ENCODE measurements at places on chromosomes 7 and 10. TPM values are rescaled to one million over a fixed set of nuclear protein-coding genes. Genes with fewer than 3 reads are reported as not detected.

GRCh38 chr10:70588255-70588654 is 14.3 kb downstream of the PRF1 start:
- DNase-seq, result no peak

GRCh38 chr7:37405603-37406122 is 43.0 kb downstream of the ELMO1 start:
- no peak for DNase-seq

DNA sequence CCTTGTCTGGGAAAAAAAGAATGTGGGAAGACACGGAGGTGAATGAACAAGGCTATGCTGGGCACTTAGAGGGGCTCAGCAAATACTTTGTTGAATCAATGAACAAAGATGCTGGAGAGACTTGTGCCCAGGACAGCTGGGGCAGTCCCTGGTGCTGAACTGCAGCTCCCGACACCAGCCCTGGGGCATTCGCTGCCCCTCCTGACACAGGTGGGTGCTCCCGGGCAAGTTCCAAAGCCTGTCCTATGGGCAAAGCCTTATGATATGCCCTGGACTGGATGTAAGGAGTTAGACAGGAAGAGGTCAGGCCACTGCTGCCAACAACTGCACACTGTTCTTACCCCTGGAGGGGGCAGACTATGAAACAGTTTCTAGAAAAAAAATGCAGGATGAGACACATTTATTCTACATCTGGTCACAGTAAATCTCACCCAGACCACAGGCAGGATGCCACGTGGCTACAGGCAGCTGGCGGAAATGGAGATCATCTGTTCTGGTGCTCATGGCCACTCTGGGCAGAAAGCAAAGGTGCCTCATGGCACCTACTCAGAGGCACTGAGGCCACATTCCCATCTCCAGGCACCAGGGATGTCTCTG is 21.9 kb upstream of the FRAT2 start:
- no peak for DNase-seq

The CFAP43 gene
- 0.44 TPM for total RNA-seq

- DNase-seq, result no peak
These were observed 74.9 kb upstream of the OGDHL start for GRCh38 chr10:49837051-49837478.

GRCh38 chr10:53601260-53601875 is 828.8 kb upstream of the MBL2 start:
- no peak for DNase-seq

DNA sequence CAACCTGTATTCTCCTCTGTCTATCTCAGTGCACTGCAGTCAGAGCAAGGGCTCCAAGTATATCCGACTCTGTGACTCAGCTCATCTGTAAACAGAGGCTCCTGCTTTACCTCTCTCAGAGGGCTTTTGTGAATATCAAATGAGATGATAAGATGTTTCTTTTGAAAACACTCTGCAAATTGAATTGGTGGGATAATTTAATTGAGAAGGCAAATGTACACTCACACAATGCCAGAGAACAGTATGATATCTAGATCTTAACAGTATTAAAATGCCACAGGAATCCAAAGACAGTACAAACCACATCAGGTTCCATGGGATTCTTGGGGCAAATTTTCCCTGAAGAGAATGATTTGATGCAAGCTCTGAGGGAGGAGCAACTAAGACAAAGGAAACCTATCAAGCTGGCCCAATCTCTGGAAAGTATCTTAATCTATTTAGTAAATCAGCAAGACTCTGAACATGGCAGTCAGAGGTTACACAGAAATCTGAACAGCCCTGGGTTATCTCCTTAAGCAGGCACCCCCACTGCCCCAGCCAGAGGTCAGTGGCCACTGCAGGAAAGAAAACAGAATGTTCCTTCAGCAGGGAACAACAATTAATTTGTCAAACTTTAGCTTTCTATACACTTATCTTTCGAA is 45.9 kb downstream of the DOCK4 start:
- no peak for DNase-seq

GRCh38 chr10:34003561-34003960 is 669.1 kb upstream of the NRP1 start:
- no peak for DNase-seq

DNA sequence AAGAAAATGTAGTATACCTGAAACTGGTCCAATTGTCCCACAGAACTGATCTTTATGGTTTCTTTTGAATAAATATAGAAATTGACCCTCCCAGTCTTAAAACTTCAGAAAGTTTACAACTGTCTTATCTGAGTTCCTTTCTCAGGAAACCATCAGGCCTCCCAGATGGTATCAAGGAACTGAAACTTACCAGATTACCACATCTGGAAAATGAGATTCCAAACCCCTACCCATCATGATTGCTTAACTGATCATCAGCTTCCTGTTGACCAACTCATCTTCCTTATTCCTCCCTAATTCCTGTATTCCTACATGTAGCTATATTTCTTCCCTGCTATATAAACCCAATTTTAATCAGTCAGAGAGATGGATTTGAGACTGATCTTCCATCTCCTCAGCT is 5.5 kb downstream of the VWDE start:
- DNase-seq, result no peak

DNA sequence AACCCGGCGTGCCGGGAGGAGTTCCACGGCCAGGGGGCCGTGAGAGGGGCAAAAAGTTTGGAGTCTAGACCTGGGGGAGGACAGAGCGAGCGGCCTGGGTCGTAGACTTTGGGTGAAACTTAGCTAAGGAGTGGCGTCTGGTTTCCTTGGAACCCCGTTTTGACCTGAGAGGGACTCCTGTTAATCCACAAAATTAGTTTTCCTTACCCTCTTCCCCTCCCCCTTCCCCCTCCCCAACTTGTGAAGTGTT is 574 bp downstream of the MARCHF5 start:
- no peak for DNase-seq

The CLRN3 gene
- not detected for total RNA-seq

The MYO1G gene
- total RNA-seq, result 0.54 TPM

The SLC26A5 gene
- not detected for total RNA-seq

The SYT15B gene
- not detected for total RNA-seq

- no peak for DNase-seq
These were observed 496.4 kb downstream of the KIF20B start for GRCh38 chr10:90197766-90198165.

The OR2A7 gene
- total RNA-seq, result 0.22 TPM

GRCh38 chr10:121580276-121581116 is 17.7 kb downstream of the FGFR2 start:
- peak; percentile 63 for DNase-seq

The CFAP46 gene
- 5.2 TPM for total RNA-seq

DNA sequence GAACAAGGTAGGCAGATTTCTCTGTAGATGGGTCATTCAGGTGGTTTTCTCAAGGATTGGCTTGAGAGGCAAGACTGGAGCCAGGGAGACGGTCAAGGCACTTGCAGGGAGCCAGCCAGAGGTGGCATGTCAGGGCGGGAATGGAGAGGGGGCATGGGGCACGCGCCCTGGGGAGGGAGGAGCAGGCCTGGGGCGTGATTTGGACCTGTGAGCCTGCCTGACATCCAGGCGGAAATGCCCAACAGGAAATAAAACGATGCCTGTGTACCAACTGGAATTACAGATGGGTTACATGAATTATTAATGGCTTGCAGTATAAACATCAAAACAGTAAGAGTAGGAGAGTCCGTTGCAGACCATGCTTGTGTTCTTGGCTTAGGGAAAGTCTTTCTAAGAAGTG is 8.6 kb upstream of the SUN1 start:
- no peak for DNase-seq

The MEOX2 gene
- 0.39 TPM for total RNA-seq

The ANKRD61 gene
- total RNA-seq, result not detected

- no peak for DNase-seq
These were observed 59.9 kb downstream of the PON1 start for GRCh38 chr7:95264363-95264891.

The OGDHL gene
- 2.5 TPM for total RNA-seq

The CEP55 gene
- total RNA-seq, result 6.0 TPM

DNA sequence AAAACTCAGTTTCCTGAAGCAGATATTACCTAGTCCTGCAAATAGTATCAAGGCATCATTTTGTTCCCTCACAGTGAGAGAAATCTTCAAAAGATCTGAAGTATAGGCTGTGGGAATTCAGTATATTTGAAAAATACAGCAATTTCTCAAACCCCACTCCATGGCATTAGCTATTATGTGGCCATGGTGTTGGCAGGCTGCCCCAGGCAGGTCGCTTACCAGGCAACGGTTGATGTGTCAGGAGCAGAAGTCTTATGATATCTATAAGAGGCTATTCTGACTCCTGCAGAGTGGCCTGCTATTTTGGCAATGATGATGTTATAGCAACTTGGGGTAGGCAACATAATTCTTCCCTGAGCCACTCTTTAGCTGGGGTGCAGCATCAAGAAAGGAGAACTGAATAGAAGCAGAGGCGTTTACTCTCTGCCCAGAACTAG is 187.9 kb downstream of the PLXDC2 start:
- no peak for DNase-seq

GRCh38 chr7:152588350-152588749 is 87.6 kb downstream of the XRCC2 start:
- no peak for DNase-seq

The RAMP3 gene
- total RNA-seq, result not detected

The NAT16 gene
- 2.4 TPM for total RNA-seq

The HABP2 gene
- not detected for total RNA-seq

DNA sequence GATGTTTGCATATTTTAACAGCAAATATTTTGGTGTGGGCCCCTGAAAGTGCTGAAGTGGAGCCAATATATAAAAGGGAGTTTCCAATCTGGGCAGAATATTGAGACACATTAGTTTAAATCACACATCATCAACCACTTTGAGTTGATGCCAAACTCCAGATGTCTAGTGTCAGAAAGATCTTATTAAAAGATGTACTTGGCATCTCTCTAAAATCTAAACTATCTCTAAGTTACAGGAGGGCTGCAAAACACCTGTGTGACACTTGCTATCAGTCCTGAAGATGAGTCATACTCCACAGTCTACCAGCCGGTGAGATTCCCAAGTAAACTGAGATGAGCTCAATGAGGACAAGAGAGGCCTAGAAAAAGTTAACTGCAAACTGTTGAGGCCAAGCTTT is 11.4 kb downstream of the JAZF1 start:
- DNase-seq, result no peak

The TUBAL3 gene
- not detected for total RNA-seq

The CAV1 gene
- total RNA-seq, result 0.78 TPM

- DNase-seq, result no peak
These were observed 165.1 kb downstream of the GLRX3 start for GRCh38 chr10:130301021-130301892.

The PRF1 gene
- total RNA-seq, result 2.6 TPM

The ITIH5 gene
- total RNA-seq, result 0.29 TPM

Data from glutamatergic neuron (in vitro differentiated cells).